ENCODE measurements at places on chromosomes 1 and 21. TPM values are rescaled to one million over a fixed set of nuclear protein-coding genes. Genes with fewer than 3 reads are reported as not detected.

Gene CCSAP
- total RNA-seq = 11.6 TPM

Gene DIP2A
- total RNA-seq = 22.9 TPM

Gene MAP7D1
- total RNA-seq = 212 TPM

Gene RNASEL
- 1.2 TPM for total RNA-seq

Gene SH2D1B
- total RNA-seq = not detected

DNA sequence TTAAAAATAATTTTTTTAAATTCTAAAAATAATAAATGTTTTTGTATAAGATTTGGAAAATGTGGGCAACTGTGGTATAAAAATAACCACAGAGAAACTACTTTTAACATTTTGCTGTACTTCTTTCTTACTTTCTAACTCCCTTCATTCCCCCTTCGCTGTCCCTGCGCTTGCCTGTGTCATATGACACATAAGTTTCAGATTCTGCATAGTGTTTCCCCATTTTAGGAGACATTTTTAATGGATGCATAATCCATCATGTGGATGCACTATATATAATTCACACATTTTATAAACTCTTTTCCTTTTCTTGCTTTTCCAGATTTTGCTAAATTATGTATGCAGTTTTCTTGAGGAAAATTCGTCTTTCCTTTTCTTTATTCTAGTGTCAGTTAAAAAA, 16.3 kb downstream of the ATG4C start:
- H3K4me1 ChIP-seq = no peaks in the 10 kb centered on the region
- no peak overlapping the region for H3K4me3 ChIP-seq
- H3K27me3 ChIP-seq = no peaks in the 10 kb centered on the region
- DNase-seq = no peak

DNA sequence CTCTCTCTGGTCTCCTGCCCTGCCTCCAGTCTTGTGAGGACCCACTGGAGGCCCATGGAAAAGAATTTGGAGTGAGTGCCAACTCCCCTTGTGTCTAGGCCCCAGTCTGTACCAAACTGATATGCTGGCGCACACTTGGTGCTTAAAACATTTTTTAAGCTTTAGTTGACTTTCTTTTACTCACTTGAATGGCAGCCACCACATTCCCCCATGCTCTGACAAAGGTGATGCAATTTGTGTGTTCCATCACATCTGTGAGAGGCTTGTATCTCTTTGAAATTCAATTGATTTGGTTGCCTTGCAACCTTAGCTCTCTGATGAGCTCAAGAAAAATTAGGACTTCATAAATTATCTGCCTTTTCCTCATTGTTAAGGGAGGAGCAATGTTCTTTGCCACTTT, 30.5 kb upstream of the WDTC1 start:
- H3K4me3 ChIP-seq = no peak overlapping the region
- DNase-seq = no peak
- no peaks in the 10 kb centered on the region for H3K36me3 ChIP-seq
- H3K27ac ChIP-seq = no peak overlapping the region
- no peaks in the 10 kb centered on the region for H3K4me1 ChIP-seq

DNA sequence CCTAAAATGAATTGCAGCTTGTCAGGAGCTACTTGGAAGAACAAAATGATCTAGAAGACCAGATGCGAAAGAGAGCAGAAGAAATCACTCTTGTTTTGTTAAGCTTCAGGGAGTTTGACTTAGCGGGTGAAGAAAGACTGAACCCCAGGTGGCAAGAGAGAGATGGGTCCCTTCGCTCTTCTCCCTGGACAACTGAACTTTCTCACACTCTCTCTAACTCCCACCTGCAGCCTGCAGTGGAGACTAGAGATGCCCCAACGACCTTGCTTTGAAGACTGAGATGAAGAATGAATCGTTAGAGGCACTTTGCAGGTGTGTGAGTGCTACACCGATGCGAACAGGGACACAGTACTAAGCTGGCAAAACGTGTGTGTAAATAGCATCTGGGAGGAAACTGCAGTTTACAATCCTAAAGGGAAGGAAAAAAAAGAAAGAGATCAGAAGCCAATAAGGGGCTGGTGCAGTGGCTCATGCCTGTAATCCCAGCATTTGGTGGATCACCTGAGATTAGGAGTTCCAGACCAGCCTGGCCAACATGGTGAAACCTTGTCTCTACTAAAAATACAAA, 64.5 kb upstream of the LYST start:
- H3K27me3 ChIP-seq = no peaks in the 10 kb centered on the region
- H3K36me3 ChIP-seq = no peaks in the 10 kb centered on the region

Gene ST7L
- 13.4 TPM for total RNA-seq

DNA sequence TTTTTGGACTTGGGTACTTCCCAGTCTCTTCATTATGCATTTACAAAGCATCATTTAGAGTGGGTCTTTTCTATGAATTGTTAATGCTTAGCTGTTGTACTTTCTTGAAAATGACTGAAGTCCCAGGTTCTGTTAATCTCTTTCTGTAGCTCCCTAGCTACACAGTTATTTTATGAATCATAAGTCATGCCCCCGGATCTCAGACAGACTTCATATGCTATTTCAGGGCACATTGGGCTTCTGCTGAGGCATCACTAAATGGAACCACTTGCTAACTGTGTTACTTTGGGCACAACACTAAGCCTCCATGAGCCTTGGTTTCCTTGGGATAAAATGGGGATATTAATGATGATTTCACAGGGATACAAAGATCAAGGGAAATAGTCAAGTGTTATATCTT, 55.5 kb upstream of the RBM15 start:
- H3K27ac ChIP-seq = no peak overlapping the region
- H3K4me1 ChIP-seq = no peaks in the 10 kb centered on the region
- no peaks in the 10 kb centered on the region for H3K27me3 ChIP-seq
- DNase-seq = no peak
- H3K4me3 ChIP-seq = no peak overlapping the region
- no peaks in the 10 kb centered on the region for H3K36me3 ChIP-seq

Gene FRRS1
- total RNA-seq = 1.2 TPM

Gene CHIA
- total RNA-seq = not detected

- H3K36me3 ChIP-seq = no peaks in the 10 kb centered on the region
- H3K27ac ChIP-seq = no peak overlapping the region
- no peak overlapping the region for H3K4me3 ChIP-seq
- no peaks in the 10 kb centered on the region for H3K27me3 ChIP-seq
- no peak for DNase-seq
Measured at GRCh38 chr1:233010146-233010545, 59.7 kb downstream of the NTPCR start.

DNA sequence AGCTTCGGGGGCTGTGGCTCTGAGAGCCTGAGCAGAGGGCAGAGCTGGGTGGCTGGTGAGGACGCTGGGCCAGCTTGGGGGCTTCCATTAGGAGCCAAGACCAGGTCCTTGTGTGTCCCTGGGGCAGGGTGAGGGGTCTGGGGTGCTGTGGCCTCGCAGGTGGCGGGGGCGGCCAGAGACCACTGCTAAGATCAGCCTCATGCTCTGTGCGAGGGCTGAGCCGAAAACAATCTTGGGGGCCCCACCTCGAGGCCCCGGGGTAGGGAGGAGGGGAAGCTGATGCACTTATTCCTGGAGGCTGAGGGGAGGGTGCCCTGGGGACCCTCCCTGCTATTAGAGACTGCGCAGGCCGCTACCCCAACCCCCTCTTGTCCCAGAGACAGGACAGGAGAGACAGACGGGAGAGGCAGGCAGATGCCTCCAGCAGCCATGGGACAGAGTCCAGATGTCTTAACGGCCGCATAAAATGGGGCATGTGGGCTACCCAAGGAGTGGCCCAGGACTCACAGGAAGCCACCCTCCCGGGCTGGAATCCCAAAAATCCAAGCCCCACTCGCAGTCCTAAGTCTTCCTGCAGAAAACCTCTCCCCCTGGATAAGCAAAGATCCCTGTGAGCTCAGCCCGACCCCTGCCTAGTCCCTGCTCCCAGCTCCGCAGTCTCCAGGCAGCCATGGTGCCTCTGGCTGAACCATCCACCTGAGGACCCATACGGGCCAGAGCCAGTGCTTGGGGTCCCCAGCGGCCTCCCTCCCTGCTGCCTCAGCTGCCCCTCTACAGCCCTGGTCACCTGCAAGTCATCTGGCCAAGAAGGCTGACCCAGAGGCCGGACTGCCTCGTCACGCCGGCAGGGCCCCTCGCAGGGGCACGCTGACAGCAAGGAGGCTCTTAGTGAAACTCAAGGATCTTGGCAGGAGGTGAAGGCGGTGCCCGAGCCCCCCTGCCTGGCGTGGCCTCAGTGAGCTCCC, 43.6 kb upstream of the COL18A1 start:
- no peaks in the 10 kb centered on the region for H3K36me3 ChIP-seq
- no peak overlapping the region for H3K4me3 ChIP-seq
- H3K27ac ChIP-seq = peak overlapping the region; percentile 93
- H3K27me3 ChIP-seq = no peaks in the 10 kb centered on the region
- peaks cover 53% of the 10 kb centered on the region for H3K4me1 ChIP-seq
- no peak for DNase-seq

DNA sequence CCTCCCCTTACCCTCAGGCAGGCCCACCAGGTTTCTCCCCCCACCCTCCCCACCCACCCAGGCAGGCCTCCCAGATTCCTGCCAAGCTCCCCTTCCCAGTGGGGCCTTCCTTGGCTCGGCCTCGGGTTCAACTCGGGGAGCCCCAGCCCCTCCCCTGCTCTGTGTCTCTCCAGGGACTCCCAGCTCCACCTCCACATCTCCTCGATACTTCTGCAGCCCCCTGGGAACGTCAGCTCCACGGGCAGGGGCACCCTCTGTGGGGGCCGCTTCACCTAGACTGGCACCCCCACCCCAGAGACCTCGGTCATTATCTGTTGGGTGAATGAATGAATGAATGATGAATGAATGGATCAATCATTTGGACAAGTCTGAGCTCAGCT, 775 bp downstream of the MMEL1 start:
- no peaks in the 10 kb centered on the region for H3K36me3 ChIP-seq
- DNase-seq = no peak
- peaks cover 4% of the 10 kb centered on the region for H3K4me1 ChIP-seq
- peaks cover 9% of the 10 kb centered on the region for H3K27me3 ChIP-seq
- H3K4me3 ChIP-seq = no peak overlapping the region
- no peak overlapping the region for H3K27ac ChIP-seq

DNA sequence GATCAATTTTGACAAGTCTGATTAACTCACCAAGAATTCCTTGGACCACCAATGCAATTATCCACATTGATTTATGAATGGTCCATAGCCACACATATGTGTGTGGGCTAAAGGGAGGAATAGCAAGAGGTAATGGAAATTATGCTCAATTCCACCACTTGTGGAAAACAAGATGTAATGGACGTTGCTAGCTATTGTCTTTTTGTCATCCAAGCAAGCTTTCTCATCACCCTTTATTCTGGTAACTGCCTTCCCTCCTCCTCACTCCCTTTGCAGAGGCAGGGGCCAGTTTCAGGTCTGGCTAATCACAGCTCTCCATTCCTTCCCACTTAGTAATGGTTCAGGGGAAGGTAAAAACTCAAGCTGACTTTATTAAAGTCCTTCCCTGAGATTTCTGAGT, 24.7 kb upstream of the RAB3GAP2 start:
- no peak overlapping the region for H3K27ac ChIP-seq
- no peaks in the 10 kb centered on the region for H3K36me3 ChIP-seq
- DNase-seq = no peak
- no peaks in the 10 kb centered on the region for H3K27me3 ChIP-seq

GRCh38 chr1:209871430-209871829, 43.7 kb downstream of the UTP25 start:
- no peaks in the 10 kb centered on the region for H3K4me1 ChIP-seq
- H3K27me3 ChIP-seq = no peaks in the 10 kb centered on the region
- no peak for DNase-seq
- H3K36me3 ChIP-seq = no peaks in the 10 kb centered on the region
- H3K27ac ChIP-seq = no peak overlapping the region
- no peak overlapping the region for H3K4me3 ChIP-seq

GRCh38 chr1:223358826-223359225, 5.2 kb downstream of the SUSD4 start:
- no peaks in the 10 kb centered on the region for H3K4me1 ChIP-seq
- no peak for DNase-seq
- peaks cover 48% of the 10 kb centered on the region for H3K27me3 ChIP-seq
- H3K27ac ChIP-seq = no peak overlapping the region
- no peak overlapping the region for H3K4me3 ChIP-seq
- H3K36me3 ChIP-seq = no peaks in the 10 kb centered on the region

Gene SPRR3
- not detected for total RNA-seq

DNA sequence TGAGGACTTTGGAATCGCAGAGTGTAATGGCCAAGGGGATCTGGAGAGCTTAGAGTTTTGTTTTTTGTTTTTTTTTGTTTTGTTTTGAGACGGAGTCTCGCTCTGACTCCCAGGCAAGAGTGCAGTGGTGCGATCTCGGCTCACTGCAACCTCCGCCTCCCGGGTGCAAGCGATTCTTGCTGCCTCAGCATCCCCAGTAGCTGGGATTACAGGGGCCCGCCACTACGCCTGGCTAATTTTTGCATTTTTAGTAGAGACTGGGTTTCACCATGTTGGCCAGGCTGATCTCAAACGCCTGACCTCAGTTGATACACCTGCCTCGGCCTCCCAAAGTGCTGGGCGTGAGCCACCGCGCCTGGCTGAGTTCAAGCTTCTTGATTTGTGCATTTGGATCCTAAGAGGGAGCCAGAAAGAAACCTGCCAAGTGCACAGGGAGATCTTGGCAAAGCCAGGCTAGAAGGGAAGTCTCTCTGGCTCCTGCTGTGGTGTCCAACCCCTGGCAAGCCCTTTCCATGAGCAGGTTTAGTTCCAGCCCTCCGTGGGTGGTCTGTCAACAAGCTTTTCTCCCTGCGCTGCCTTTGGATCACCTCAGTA, 852 bp downstream of the FAAH start:
- no peaks in the 10 kb centered on the region for H3K27me3 ChIP-seq
- H3K36me3 ChIP-seq = no peaks in the 10 kb centered on the region
- DNase-seq = no peak
- H3K4me3 ChIP-seq = peak overlapping the region; percentile 70
- peaks cover 16% of the 10 kb centered on the region for H3K4me1 ChIP-seq

- no peak overlapping the region for H3K27ac ChIP-seq
- no peaks in the 10 kb centered on the region for H3K4me1 ChIP-seq
- H3K36me3 ChIP-seq = no peaks in the 10 kb centered on the region
- H3K27me3 ChIP-seq = no peaks in the 10 kb centered on the region
- H3K4me3 ChIP-seq = no peak overlapping the region
Measured at GRCh38 chr1:221829327-221830015, 87.6 kb upstream of the DUSP10 start.

DNA sequence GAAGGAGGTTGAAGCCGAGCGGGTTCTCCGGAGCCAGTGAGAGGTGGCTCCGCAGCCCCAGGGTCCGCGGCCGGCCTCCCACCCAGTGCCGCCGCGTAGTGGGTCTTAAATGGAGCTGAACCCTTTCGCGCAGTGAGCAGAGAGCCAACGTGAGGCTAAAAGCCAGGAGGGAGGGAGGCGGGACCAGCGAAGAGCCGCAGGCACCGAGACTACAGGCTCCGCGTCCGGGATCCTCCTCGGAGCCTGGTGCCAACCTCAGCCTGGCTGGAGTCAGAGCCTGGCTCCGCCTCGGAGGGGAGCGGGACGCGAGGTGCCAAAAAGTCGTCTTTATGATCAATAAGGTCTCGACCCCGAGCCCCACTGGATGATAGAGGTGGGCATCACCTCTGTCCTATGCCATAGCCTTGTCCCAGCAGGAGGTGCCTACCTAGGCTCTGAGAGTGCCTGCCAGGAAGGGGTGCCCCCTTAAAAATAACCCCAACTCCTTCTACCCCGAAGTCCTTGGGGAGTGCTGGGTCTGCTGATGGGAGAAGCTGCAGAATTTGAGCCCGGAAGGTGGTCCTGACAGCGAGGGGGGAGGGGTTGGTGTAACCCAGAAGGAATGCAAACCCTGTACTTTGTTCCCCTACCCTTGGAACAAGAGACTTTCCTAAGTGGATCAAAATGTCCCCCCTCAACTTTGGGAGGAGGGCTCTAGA, 1.6 kb downstream of the IGSF21 start:
- no peak for DNase-seq
- peaks cover 2% of the 10 kb centered on the region for H3K4me1 ChIP-seq
- peaks cover 26% of the 10 kb centered on the region for H3K27me3 ChIP-seq
- H3K4me3 ChIP-seq = no peak overlapping the region
- H3K36me3 ChIP-seq = no peaks in the 10 kb centered on the region
- no peak overlapping the region for H3K27ac ChIP-seq

Data from Panc1 (cell line).